K562 (cell line): ENCODE measurements at places on chromosomes 16 and 17.

DNA sequence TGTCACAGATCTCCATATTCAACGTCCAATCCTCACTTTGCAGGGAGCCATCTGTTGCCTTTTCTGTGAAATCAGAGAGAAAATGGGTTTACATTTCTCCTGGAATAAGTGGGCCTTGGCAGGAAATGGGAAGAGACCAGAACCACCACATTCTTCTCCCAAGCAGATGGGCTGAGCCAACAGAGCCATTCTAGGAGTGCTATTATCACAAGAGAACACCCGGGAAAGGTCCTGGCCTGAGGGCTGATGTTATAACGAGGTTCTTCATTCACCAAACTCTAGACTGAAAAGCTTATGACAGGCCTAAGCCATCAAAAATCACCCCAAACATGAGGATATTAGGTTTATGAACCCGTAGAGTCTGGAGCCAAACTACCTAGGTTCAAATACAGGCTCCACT is 64.7 kb downstream of the TOM1L2 start:
- DNase-seq: peak; percentile 45

- DNase-seq: no peak
Observed at GRCh38 chr17:30236766-30237165, 1.3 kb upstream of the SLC6A4 start.

DNA sequence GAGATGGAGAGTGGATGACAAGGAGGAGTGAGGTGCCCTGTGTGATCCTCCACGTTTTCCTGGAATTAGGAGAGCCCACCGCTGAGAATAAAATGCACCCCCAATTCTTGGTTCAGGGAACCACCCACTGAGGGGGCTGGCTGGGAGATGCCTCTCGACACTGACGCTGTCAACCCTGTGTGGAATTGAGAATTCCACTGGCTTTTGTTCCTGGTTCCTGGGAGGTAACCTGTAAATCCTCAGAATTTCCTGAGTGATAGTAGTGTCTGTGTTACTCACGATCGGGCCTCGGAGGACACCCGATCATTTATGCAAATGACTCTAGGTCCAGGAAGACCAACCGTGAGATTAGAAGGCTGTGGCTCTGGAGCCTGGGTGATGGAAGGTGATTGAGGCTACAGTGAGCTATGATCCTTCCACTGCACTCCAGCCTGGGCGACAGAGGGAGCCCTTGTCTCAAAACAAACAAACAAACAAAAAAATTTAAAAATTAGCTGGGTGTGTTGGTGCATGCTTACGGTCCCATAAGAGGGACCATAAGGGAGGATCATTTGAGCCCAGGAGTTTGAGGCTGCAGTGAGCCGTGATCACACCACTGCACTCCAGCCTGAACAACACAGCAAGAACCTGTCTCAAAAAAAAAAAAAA is 11.7 kb upstream of the PRPSAP1 start:
- DNase-seq: peak; percentile 58

DNA sequence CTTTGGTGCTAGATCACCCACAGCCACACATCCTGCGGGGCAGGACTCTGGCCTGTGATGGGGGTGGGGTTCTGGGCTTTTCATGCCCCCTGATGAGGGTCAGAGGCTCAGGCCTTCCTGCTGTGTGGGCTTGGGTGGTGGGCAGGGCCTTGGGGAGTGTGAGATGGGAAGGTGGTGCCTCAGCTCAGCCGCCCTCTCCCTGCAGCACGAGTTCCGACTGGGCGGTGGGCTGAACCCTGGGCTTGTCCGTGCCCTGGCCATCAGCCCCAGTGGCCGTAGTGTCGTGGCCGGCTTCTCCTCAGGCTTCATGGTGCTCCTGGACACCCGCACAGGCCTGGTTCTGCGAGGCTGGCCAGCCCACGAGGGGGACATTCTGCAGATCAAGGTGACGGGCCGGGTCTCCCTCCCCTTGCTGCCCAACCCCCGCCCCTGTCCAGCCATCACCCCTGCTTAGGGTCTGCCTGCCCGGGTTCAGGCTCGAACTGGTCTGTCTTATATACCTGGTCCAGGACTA is 6.8 kb upstream of the SERPINF2 start:
- no peak for DNase-seq

DNA sequence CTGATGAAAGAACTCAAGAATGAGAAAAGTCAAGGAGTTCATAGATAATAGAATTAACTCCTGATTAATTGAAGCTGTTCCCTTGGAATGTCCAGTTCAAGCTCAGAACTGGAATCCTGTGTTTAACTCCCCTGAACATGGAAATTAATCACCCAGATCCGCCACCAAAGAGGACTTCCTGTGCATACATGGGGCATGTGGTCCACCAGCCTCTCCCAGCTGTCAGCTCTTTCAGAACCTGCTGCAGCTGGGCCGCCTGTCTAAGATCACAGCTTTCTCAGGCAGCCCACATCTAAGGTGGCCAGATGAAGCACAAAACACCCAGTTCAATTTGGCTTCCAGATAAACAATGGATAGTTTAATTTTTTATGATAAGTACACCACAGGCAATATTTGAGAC is 203.7 kb upstream of the COX10 start:
- no peak for DNase-seq

- DNase-seq: no peak
Observed at GRCh38 chr17:76642994-76643393, 563 bp downstream of the ST6GALNAC1 start.

DNA sequence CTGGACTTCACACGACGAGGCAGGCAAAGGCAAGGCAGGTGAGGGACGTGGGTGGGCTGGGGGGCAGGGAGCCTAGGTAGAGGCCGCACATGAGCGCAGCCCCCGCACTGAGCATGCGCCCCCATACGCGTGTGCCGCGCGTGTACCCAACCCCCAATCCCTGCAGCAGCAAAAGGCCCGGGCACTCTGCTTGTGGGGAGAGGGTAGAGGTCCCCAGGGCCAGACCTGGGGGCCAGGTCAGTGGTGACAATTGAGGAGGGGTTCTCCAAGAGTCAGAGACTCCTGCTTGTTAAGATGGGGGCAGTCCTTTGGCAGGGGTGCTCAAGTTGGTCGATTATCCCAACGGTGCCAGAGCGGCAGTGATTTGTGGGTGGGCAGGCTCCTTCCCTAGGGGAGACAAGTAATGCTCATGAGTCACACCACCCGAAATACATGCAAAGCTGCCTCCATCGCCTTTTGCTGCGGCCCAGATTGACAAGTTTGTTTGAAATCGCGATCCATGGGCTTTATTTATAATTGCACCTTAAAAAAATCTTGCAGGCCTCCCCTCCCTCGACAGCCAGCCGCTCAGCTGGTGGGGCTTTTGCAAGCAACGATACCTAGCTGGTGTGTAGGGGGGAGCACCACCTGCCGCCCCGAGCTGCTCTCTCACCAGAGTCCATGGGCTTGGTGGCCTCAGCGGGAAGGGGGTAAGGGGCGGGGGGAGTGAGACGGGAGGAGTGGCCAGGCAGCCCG is 1.1 kb upstream of the GIT1 start:
- DNase-seq: no peak

- DNase-seq: peak; percentile 78
Observed at GRCh38 chr17:66304304-66305174, 2.1 kb downstream of the PRKCA start.

DNA sequence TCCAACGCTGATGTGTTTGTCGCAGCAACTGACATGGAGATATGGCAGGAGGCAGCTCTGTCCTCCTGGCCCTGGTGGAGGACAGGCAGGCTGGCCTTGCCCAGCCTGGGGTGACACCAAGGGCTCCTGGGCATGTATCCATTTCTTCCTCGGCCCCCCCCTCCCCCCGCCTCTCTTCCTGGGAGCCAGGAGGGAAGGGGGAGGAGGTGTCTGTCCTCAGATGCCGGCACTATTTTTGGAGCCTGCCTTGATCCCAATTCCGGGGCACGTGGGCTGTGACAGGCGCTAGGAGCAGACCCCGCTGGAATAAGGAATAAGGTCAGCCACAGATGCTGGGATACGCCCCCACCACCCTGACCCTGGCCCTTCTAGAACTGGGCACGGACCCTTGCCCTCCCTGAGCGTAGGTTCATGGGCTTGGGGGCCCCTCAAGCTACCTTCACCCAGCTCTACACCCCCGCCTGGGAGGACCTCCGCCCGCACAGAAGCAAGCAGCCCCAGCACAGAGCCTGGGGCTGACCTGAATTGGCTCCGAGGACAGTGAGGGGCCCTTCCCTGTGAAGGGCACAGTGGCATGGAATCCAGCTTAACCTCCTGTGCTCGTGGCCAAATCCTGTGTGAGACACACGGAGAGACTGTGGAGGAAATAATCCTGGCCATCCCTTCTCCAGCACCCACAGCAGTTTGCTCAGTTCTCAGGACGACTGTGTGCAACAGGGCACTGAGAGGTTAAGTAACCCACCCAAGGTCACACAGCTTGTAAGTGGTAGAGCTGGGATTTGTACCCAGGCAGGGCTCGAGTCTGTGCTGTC is 24.1 kb downstream of the SEC14L5 start:
- no peak for DNase-seq

- DNase-seq: no peak
Observed at GRCh38 chr16:11183035-11183812, 72.8 kb downstream of the SOCS1 start.
